ENCODE measurements at places on chromosomes 12 and 14. TPM values are rescaled to one million over a fixed set of nuclear protein-coding genes. Genes with fewer than 3 reads are reported as not detected.

The RTL1 gene
- not detected for total RNA-seq

The SCNN1A gene
- total RNA-seq: 0.65 TPM

The WDHD1 gene
- total RNA-seq: 7.5 TPM

The AJUBA gene
- total RNA-seq: 71.9 TPM

The SLCO1A2 gene
- total RNA-seq: not detected

The NID2 gene
- total RNA-seq: 31.7 TPM

The CPNE8 gene
- 29.2 TPM for total RNA-seq

The SOAT2 gene
- not detected for total RNA-seq

The SFSWAP gene
- total RNA-seq: 34.0 TPM

The CLEC9A gene
- total RNA-seq: not detected

The TRIM9 gene
- under 0.01 TPM for total RNA-seq

The ACOT6 gene
- 0.29 TPM for total RNA-seq

The TM7SF3 gene
- total RNA-seq: 91.0 TPM

The LRRK2 gene
- total RNA-seq: 0.33 TPM

The OTUB2 gene
- 1.6 TPM for total RNA-seq

The CPSF6 gene
- total RNA-seq: 35.2 TPM

The ZC2HC1C gene
- 0.67 TPM for total RNA-seq

The TEX22 gene
- not detected for total RNA-seq

The LHX5 gene
- total RNA-seq: not detected

The USP15 gene
- total RNA-seq: 54.9 TPM

The FAM181A gene
- total RNA-seq: not detected

The SIX6 gene
- not detected for total RNA-seq

The CNTN1 gene
- under 0.01 TPM for total RNA-seq

The MIP gene
- total RNA-seq: 0.29 TPM

The NRXN3 gene
- total RNA-seq: 0.48 TPM

Measured in vein endothelial cell (primary cell).